CD4-positive, alpha-beta T cell treated with Interleukin-17A for 4 hours (primary cell): ENCODE measurements at places on chromosomes 16 and 17.

- DNase-seq = no peak
Observed at GRCh38 chr17:72764632-72765041, 327.9 kb downstream of the SLC39A11 start.

GRCh38 chr17:32494621-32495358, 8.0 kb downstream of the CDK5R1 start:
- no peak for DNase-seq

DNA sequence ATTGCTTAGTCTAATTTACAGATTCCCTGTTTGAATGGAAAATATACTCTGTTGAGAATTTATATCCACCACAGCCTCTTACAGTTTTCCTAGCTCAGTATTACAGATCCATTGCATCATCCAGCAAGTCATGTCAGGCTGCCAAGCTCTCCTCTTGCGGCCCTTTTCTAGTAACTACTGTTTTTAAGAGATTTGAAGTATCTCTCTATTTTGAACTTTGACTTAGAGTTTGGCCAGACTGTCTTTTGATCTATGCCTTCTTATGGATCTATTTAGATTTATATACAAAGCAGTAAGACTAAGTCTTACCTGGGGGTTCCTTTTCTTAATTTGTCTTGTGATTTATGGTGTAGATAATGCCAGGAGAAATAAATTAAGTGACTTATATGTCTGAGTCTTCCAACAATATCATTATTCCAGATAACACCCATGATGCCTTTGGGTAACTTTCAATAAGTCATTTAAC, 53.1 kb upstream of the ABCC11 start:
- DNase-seq = no peak

DNA sequence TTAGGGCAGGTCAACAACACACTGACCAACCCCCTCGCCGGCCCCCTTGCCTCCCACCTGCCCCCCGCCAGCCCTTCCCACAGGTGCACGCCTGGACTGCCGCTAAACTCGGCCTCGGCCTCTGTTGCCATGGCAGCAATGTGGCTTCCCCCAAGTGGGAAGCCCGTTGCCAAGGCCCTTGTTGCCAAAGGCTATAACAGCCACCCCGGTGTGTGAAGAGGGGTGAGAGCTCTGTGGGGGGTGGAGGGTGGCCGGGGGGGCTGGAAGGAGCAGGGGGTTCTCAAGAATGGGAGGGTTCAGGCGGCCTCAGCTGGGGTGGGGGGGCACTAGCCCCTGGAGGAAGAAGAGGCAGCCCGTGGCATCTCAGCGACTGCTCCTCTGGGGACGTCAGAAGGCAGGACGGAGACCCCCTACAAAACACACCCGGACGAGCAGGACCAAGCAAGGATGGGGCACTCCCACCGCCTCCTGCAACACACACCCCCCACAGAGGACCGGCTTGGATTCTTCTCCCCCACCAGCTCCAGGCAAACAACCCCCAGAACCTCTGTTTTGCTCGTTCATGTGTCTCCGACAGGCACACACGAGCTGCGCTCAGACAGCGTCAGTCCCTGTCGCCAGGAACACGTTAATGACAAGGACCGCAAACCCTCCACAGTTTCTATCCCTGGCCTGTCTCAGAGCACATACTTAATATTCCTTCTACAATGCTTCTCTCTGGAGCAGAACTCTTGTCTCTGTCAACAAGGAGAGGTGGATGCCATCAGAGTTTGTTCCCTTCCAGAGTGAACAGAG, 55.7 kb downstream of the ABR start:
- DNase-seq = no peak

DNA sequence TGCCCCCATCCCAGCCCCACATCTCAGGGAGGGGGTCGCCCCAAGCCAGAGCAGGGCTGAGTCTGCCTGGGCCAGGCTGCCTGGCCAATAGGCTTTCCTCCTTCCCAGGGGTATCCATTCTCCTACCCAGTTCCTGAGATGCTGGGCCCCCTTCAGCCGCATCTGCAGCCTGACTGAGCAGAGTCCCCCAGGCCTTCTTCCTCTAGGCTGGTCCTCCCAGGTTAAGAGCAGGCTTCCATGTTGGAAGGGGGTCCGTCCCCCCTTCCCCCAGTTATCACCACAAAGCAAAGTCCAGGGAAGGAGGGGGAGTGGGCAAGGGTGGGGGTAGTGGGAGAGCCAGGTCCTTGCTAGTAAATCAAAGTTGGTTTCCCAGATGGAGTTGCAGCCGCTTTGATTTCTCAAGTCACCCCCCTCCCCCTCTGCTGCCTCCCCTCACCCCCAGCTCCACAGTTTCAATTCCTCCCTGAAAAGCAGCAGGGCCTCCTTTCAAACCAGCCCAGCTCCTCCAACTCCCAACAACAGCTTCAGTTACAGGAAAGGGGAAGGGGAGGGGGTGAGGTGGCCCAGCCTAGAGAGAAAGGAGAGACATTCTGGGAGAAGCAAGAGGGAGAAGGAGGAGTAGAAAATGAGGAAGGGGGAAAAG, 9.5 kb upstream of the FZD2 start:
- DNase-seq = no peak

- DNase-seq = no peak
Observed at GRCh38 chr17:5785867-5786509, 201.7 kb upstream of the NLRP1 start.

GRCh38 chr16:65284626-65285025, 162.8 kb upstream of the CDH11 start:
- no peak for DNase-seq

GRCh38 chr17:64974750-64975317, 55.6 kb upstream of the LRRC37A3 start:
- no peak for DNase-seq

GRCh38 chr16:74521691-74522090, 85.2 kb downstream of the GLG1 start:
- DNase-seq = no peak

DNA sequence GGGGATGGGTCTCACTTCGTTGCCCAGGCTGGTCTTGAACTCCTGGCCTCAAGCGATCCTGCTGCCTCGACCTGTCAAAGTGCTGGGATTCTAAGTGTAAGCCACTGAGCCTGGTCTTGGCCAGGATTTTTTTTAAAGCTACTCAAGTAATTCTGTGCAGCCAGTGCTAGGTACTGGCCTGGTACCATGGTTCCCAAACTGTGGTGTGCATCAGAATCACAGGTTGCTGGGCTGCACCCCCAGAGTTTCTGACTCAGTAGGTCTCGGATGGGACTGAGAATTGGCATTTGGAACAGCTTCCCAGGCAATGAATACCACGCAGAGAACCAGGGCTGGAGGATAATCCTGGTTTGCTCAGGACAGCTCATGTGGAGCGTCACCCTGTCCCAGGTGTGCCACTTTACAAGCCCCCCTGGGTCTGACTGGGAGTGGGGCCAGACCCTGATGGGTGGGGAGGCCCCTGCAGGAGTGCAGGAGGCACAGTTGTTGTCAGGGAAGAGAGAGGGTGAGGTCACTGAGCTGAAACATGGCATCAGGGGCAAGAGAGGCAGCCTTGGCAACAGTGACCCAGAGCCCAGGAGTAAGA, 10.7 kb upstream of the MRPS23 start:
- DNase-seq = no peak

DNA sequence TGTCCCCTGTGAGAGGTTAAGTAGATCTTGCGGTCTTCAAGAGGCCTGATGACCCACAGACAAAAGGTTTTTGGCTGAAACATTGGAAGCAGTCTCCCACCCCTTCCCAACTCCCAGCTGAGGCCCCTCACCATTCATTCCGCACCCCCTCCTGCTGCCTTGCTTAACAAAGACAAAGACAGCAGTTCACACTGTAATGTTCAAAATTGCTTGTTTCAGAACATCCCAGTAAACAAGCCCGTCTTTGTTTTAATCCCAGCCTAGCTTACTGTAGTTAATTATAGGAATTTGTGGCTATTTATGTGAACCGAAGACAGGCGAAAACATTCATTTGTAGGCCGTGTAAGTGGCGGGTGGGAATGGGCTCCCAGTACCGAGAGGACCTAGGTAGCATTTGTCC, 55.7 kb downstream of the IRX5 start:
- DNase-seq = no peak

GRCh38 chr17:81165246-81166032, at the start of gene PVALEF:
Gene PVALEF (plus strand): TSS chr17:81165507. CDS start chr17:81181227, 15,720 bp downstream.
- no peak for DNase-seq

DNA sequence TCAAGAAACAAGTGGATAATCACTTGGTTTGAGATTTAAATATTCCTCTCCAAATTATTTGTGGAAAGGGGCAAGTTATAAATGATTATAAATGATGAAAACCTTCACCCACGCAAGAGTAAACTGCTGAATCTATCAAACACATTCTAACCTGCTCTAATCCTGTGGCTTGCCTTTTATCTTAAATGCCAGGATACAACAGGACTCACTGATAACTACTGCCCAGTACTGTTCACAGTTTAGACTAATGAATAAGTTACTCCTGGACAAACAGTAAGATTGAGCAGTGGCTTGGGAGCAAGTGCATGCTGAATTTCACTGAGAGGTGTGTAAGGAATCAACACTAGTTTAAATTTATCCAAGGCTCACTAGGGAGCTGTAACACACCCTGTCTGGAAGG, 31.1 kb downstream of the IGF2BP1 start:
- DNase-seq = no peak

GRCh38 chr17:81566461-81567126, 14.4 kb upstream of the FAAP100 start:
- DNase-seq = no peak

- DNase-seq = no peak
Observed at GRCh38 chr17:800446-801242, 18.5 kb downstream of the MRM3 start.

GRCh38 chr16:58426966-58427365, 34.7 kb downstream of the GINS3 start:
- DNase-seq = no peak

- no peak for DNase-seq
Observed at GRCh38 chr16:73428121-73428520, 380.2 kb upstream of the ZFHX3 start.

GRCh38 chr16:3868967-3869366, 11.5 kb downstream of the CREBBP start:
- DNase-seq = no peak

DNA sequence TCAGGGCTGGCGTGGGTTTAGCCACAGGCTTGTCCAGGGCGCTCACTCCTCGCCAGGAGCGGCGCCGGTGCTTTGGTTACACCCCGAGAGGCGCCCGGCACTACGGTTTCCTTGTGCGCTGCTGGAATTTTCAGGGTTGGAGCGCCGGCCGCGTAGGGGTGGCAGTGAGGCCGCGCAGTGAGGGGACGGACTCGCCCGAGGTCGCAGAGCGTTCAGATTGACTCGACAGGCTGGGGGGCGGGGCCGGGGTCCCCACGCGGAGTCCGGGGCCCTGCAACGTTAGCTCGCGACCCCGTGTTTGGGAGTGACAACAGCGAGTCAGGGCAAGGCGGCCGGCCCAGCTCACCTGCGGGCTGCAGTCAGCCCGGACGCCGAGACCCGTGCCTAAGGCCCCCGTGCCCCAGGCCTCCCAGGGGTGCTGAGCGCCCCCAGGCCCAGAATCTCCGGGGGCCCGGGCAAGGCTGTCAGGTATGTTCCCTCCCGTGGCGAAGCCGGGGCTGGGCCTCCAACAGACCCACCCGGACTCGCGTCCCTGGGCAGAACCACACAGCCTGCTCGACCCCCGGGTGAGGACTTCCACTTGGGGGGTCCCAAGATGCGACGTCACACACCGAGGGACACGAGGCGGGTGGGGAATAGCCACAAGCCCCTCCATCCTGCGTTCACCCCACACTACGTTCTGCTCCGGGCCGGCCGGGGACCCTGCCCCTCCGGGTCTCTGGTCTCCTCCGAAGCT, 1.3 kb upstream of the ACTG1 start:
- DNase-seq = peak; percentile 48

- no peak for DNase-seq
Observed at GRCh38 chr17:73747221-73748002, 103.2 kb upstream of the SDK2 start.

DNA sequence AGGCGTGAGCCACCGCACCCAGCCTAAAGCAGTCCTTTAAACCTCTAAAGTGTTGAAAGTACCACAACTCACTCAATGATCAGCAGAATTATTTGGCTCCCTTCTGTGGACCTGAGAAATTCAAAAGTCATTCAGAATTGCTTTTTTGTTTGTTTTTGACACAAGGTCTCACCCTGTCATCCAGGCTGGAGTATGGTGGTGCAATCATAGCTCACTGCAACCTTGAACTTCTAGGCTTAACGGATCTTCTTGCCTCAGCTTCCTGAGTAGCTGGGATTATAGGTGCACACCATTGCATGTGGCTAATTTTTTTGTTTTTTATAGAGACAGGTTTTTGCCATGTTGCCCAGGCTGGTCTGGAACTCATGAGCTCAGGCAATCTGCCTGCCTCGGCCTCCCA, 44.3 kb downstream of the TRAF4 start:
- DNase-seq = no peak

DNA sequence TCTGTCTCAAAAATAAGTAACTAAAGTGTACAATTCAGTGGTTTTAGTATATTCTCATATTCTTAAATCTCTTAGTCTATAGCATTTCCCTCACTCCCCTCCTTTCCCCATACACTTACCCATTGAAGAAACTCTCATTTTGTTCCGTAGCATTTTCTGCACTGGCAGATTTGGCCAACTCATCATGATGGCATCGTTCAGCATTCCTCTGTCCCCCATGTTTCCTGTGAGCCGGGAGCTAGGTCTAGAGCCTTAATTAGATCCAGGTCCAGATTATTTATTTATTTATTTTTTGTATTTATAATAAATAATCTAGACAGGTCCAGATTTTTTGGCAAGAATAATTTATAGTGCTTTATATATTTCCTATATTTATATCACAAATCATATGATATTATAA, 31.0 kb downstream of the HEATR3 start:
- DNase-seq = no peak

DNA sequence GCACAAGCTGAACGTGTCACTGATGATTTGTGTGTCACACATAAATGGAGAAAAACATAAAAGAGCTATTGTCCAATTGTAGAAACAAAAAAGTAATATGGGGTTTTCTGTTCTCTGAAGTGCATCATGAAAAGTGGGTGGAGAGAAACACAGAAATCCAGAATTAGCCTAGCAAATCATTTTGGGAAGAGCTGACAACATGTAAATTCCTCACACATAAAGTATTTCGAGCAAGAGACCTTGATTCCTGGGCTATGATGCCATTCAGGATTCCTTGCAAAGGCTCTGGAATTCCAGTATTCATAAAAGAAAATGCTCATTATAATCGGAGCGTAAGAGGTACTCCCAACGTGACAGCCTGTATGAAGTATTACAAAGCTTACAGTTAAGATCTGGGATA, 1.1 kb downstream of the DCUN1D3 start:
- DNase-seq = no peak
